ENCODE measurements at places on chromosomes 2 and 18. TPM values are rescaled to one million over a fixed set of nuclear protein-coding genes. Genes with fewer than 3 reads are reported as not detected.

Gene KIAA2012
- total RNA-seq: 0.47 TPM

Gene SLC23A3
- total RNA-seq: 0.31 TPM

Gene ABCG5
- under 0.01 TPM for total RNA-seq

Gene B4GALT6
- total RNA-seq: 8.1 TPM

Gene ABCG8
- 0.31 TPM for total RNA-seq

Gene TEKT4
- total RNA-seq: 0.31 TPM

Gene HAUS1
- 34.8 TPM for total RNA-seq
